AG09319 (cell line): ENCODE measurements at places on chromosomes 12 and 14.

DNA sequence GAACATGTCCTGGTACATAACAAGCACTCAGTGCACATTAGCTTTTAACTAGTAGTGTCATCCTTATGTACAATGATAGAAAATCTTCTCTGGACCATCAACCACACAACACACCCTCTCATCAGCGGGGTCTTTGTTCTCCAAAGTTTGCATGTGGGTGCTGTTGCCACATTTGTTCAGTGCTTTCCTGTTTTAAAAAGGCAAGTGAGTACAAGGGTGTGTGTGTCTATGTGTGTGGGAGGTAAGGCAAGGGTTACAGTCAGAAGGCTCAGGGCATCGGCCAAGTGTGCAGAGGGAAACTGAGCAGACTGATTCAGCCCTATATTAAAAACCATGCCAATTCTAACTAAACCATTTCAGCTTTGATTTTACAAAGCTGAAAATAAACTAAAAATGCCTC lies 17.9 kb downstream of the KRT76 start:
- no peak for DNase-seq

- DNase-seq, result no peak
Observed at GRCh38 chr14:90703841-90704737, 112.1 kb downstream of the TTC7B start.

DNA sequence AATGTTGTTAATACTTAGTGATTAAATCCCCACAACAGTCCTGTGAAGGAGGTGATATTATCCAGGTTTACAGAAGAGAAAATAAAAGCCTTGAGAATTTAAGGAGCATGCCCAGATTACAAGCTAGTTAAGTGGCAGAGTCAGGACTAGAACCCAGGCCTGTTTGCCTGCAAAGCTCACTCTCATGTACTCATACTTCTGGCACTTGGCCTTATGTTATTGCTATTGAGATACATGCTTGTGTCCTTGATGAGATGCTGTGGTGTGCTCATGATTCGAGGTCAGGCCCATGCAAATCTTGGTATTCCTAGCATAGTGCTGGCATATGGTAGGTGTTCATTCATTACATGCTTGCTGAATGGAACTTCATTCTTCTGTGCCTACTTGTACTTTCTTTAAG lies 7.6 kb upstream of the EID3 start:
- no peak for DNase-seq

DNA sequence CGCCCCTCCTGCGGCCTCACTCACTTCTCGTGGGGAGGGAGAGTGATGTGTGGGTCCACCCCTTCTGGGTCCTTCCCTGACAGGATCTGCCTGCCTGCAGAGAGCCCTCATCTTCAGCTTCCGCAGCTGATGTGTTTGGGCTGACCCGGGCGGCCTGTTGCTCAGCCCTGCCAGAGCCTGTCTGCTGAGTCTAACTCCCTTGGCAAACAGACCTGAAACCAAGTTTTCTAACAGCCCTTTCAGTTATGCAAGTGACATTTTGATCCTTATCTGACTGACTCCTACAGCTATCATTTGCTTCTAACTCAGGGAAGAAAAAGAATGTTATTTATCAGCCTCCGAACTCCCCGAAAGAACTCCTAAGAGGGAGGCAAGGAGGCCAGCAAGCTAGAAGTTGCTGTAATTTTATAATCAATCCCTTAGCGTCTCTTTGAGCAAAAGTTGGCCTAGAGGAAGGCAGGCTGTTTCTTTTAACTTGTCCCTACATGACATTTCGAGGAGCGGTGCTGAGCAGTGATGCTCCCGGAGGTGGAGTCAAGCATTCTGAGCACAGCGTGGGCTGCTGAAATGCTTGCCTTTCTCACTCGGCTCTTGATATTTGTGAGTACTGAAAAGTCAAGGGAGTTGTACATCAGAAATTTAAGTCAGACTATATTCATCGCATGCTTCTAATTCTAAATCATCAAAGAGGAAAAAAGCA lies 31.5 kb upstream of the CACNA2D4 start:
- no peak for DNase-seq

DNA sequence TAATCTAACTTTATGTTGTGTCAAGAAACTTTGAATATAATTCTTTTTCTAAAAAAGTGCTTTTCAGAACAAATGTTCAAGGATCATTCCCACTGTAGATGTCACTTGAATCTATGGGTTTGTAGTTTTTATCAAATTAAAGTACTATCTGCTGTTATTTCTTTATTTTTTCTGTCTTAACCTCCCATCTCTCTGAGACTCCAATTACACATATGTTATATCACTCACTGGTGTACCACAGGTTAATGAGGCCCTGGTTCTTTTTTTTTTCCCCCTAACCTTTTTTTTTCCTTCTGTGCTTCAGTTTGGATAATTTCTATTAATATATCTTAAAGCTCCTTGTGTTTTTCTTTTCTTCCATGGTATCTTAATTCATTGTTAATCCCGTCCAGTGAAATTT lies 279.9 kb upstream of the RGS6 start:
- DNase-seq, result no peak

DNA sequence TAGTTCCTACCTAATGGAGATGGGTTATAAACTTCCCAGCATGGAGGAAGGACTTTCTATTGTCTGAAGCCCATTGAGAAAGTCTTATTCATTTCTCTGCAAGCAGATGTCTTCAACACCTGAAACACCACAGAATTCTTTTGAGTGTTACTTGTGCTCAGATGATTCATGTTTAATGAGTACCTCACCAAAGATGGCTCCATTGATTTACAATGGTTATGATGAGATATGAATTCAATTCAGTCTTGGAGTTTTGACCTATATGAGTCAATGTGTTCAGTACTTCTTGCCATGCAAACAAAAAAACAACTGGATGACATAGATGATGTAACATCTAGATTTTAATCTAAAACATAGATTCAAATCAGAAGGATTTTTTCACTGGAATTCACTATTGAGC lies 15.4 kb upstream of the PAWR start:
- DNase-seq, result no peak

- DNase-seq, result no peak
Observed at GRCh38 chr12:27673101-27673718, 23.0 kb upstream of the REP15 start.

DNA sequence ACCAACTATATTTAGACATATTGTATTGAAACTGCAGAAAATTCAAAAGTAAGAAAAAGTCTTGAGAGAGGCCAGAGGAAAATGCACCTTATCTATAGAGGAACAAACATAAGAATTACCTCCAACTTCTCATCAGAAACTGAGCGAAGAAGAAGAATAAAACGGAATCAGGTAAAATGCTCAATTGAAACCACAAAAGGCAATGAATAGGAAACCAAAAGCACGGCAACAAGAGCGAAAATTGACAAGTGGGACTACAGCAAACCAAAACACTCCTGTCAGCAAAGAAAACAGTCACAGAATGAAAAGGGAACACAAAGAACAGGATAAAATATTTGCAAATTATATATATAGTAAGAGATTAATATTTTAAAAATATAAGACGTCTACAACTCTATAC lies 61.9 kb upstream of the PARP11 start:
- DNase-seq, result no peak

DNA sequence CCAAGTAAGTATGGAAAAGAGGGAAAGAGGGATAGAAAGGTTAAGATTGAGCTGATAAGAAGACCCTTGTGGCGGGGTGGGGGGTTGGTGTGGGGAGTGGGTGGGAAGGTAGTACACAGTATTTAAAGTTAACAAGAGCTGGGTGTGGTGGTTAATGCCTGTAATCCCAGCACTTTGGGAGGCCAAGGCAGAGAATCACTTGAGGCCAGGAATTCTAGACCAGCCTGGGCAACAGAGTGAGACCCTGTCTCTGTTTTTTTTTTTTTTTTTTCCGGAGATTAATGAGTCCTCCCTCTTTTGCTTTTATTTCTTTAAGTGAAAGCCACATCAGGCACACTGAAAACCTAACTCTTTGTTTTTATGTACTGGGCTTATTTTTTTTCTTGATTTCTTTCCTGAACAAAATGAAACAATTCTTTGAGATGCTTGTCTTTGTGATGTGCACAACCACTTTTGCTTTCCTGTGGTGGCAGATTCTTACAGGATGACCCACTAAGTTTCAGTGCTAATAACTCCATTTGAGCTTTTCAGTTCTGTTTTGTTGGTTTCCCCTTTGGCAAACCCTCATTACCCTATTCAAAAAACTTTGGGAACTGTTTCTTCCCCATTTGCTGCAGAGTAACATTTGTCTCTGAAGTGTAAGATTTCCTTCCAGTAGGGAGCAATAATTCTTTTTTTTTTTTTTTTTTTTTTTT lies 54.8 kb downstream of the WNK1 start:
- DNase-seq, result no peak

DNA sequence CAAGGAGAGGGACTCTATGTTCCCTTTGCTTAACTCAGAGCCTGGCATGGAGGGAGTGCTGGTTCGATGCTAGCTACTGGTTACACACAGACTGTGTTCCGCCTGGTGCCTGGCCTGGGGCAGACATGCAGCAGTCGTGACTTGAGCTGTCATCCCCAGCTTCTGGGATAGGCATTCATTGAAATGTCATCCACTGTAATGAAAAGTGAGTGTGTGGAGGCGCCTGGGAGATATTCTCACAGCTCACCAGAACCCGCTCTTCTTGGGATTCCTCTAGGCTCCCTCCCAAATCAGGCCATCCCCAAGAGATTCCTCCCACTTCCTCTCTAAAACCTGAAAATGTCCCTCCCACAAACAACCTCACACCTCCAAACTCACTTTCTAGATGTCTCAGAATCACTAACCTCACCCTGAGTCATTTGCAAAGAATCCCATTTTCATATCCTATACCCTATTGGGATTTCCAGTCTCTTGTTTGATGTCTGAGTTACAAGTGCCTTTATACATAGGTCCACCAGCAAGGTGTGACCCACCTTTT lies 82.8 kb downstream of the CRACR2A start:
- DNase-seq, result no peak

DNA sequence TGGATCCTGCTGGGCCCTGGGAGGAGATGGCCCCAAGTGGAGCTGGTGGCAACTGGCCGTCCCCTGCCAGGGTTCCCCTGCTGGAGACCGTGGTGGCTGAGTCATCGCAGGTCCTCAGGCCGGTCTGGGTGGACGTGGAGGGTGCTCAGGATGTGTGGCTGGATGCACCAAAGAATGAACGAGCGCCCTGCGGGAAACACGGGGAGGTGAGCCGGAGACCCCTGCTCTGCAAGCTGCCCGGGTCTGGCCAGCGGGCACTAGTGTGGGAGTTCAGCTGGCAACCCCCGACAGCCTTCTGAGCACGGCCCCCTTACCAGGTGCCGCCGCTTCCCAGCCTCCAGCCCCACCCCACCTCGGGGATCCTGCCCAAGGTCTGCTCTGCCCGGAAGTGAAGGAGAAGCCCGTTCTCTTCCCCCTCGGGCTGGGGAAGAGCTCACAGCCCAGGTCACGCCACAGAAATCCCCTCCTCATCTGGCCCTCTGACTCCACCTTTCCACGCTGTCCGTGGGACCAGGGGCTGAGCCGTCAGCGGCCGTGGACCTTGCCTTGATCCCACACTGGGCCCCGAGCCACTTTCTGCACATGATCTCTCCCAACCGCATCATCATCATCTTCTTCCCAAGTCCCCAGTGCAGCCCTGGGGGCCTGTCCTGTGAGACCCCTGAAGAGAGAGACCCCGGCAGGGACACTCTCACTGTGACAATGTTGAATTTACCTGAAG lies 165.5 kb downstream of the KIF26A start:
- DNase-seq, result no peak

GRCh38 chr14:23301969-23302289 lies 730 bp downstream of the PPP1R3E start:
- no peak for DNase-seq

DNA sequence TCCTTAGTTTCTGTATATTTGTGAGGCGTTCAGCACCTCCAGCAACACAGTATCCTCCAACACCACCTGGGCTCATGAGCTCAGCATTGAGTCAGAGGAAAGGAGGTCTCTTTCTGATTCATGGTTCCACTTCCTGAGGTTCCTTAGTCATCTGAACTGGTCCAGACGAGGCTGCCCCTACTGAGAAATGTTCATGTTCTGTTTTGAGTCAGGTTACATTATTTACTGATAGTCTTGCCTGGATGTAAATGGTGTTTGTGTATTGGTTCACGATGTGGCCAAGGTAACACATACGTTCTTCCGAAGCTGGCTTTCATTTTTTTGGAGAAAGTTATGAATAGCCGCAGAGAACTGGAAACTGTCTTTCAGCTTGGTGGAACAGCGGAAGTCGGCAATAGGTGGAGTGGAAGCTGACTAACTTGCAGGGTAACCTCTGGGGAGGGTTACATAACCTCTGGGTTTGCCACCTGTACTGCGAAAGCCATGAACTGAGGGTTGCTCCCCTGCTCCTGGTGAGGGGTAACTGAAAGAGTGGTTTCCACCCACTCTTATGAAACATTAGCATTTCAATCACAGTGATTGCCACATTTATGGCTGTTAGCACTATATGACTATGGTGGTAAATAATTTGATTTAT lies 42.2 kb upstream of the MANSC4 start:
- peak; percentile 12 for DNase-seq

DNA sequence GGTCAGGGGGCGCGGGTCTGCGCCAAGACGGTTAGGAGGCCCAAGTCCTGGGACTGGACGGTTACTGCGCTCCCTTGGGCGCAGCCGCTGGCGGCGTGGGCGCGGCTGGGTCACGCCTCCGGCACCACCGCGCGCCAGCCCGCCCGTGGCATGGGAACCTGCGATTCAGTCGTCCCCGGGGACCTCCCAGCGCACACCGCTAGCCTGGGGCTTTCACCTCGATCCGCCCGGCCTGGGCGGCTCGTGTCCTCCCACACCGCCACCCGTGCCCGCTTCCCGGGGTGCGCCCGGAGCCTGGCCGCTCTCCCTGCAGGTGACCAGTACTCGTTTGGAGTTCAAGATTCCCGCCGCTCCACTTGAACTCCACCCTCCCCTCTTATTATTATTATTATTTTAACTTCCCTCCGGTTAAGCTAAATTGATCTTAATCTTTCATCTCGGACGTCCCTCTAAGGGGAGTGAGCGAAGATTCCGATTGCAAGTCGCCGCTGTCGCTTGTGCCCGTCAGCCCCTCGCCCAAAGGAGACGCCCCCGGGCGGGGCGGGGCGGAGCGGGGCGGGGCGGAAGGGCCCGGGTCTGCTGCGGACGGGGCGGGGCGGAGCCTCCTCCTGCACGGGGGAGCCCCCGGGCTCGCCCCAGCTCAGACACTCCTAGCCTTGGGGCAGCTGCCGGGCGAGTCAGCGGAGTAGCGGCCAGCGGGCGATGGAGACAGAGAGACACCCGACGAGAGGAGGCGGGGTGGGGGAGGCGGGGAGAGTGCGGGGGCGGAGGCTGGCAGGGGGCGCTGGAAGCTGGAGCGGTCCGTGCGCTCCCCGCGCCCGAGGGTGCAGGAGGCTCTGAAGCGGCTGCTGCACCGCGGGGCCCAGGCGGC lies at the start of gene KCNMB4:
Gene KCNMB4 (plus strand): TSS at position 643 of the 871 bp plus-strand sequence. CDS start 445 bp downstream, outside the sequence.
- no peak for DNase-seq

- no peak for DNase-seq
Observed at GRCh38 chr12:48813465-48814261, 4.6 kb upstream of the CACNB3 start.
